Stimulated activated CD4-positive, alpha-beta T cell treated with anti-CD3 and anti-CD28 coated beads, Interleukin-15, amount 100 ng/mL, for 24 hours (primary cell): ENCODE measurements at places on chromosomes 3 and 15.

GRCh38 chr3:99871231-99872045, 53.8 kb downstream of the CMSS1 start:
- DNase-seq = no peak

DNA sequence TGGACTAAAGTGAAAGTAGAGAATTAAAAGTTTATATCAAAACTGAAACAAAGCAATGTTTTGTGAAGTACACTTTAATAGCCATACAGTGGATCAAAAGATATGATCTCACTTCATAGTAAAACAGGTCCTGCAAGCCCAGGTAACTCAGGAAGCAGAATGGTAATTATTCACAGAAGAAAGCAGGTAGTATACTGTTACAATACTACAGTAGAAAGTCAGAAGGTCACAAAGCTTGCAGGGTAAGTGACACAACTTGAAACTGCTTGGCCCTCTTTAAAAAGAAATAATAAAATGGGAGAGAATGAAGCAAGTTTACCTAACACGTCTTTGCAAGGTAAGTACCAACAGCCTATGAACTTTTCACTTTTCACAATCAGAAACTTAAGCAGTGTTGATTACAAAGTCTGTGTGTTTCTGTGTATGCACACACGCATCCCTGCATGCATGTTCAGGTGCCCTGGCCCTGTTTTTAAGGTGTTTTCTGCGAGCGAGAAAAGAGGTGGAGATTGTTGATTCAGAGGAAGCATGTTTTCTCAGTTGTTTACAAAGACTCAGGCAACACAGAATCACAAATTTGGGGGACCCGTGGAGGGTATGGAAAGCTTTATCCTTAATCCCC, at the start of gene NAALADL2:
Gene NAALADL2 (plus strand): TSS at position 221 of the 622 bp plus-strand sequence.
- no peak for DNase-seq

DNA sequence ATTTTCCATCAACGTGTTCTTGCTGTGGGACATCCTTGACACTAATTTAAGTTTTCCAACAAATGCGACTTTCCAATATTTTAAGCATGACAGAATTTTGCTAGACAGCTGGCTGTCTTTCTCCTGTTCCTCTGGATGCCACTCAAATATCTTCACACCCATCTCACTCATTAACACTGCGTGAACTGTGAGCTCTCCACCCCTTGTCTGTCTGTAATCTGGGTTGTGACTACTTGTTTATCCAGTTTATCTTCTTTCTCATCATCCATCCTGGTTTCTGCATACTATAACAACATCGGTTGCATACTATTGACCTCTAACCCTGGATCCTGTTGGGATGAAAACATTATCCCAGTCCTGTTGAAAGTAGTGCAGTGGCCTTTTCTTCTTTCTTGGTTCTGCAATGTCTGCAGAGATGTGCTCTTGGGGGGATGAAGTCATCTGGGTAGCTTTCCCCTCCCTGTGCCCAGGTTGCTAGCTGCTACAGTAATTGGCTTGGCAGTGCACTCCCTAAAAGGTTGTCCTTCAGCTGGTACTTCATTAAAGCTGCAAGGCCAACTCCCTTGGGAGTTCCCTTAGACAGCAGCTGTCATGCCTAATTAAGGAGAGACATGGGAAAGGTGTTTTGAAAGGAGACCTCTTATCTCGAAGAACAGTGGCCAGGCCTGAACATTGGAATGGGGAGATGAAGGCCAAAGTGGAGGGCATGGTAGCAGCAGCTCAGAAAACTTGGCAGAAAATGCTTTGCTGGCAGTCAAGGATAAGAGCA, 24.7 kb downstream of the KAT2B start:
- DNase-seq = no peak

DNA sequence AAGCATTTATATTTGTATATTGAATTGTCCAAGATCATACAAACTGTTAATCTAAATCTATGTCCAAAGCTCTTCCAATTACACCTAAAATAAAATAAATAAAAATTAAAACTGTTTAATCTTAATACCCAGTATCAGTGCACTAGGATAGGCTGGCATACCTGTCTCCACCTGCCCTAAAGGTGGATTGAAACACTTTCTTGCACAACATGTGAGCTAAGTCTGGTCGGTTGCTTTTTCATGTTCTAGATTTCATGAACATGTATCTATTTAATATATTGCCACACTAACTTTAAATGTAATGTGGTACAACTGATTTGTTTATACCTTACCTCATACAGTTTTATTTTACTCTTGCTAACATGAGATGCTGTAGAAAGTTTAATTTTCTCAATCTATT, 193.0 kb downstream of the VGLL3 start:
- DNase-seq = no peak

GRCh38 chr3:39065197-39065596, 13.4 kb downstream of the WDR48 start:
- peak; percentile 31 for DNase-seq

GRCh38 chr3:153289334-153289808, 127.3 kb downstream of the RAP2B start:
- no peak for DNase-seq
